Urinary bladder (tissue), 4 donors: ENCODE measurements at places on chromosomes 1 and 21. TPM values are rescaled to one million over a fixed set of nuclear protein-coding genes. Genes with fewer than 3 reads are reported as not detected.

Gene PLA2G2D
- not detected for total RNA-seq

DNA sequence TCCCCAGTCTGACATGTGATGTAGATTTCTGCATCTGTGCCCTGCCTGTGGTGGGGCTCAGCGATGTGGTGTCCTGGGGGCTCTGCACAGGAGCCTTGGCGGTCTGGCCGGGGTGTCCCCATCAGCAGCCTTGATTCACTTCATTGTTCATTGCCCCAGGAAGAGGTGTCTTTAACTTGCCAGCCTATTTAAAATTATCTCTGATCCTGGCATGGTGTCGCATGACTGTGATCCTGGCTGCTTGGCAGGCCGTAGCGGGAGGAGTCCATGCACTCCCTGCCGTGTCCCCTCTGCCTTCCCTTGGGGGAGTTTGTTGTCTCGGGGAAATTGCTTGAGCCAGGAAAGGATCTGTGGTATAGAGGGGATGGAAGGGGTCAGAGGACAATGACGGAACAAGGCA lies 59.9 kb downstream of the TRIM11 start:
- DNase-seq: no peak

Gene CLCA1
- not detected for total RNA-seq

- no peak for DNase-seq
Measured at GRCh38 chr1:34213956-34214355, 37.2 kb downstream of the C1orf94 start.

Gene SPATA21
- total RNA-seq: not detected

- DNase-seq: no peak
Measured at GRCh38 chr1:85836736-85837135, 128.5 kb upstream of the ZNHIT6 start.

Gene SAMD13
- 8.1 TPM for total RNA-seq

DNA sequence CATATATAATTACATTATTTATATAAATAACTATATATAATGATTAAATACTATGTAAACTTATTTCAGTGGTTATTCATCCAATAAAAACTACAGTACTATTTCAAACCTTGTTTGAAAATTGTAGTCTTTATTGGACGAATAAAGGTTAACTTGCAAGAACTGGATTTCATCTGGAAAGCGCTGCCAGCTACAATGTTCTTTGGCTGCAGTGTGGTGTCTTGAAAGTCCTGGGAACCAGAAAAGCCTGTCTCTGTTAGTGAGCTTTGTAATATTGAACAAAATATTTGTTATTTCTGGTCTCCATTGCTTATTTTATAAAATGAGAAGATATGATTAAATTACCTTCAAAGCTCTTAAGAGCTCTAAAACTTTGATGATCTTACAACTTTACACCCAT lies 763.6 kb downstream of the ADGRL2 start:
- peak; percentile 28 for DNase-seq

Gene RGS4
- 26.0 TPM for total RNA-seq

GRCh38 chr1:31600641-31601040 lies 16.8 kb upstream of the HCRTR1 start:
- DNase-seq: no peak

Gene LCE1A
- total RNA-seq: not detected

DNA sequence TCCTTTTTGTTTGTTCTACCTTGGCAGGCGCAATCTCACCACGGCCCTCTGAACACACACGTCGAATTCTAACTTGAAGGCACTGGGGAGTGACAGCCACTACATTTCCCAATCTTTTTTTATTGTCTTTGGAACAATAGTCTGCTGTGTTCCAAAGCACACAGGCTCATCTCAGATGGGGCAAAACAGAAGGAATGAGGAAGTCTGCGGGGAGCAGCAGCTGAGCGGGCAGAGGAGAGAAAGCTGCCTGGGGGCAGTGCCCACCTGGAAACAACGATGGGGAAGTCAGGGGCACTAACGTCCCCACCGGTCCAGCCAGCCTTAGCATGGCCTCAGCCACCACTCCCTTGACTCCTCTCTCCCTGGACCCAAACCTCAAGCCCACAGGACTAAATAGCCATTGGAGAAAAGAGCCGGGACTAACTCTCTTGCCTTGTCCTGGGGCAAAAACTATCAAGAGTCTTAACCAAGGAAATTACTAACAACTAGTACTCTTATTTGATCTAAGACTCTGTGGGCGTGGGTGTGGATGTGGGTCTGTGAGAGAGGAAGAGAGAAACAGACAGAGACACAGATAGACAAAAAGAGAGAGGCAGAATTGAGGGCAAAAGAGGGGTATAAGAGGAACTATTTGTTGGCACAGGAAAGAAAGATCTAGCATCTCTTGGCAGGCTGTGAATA lies 34.2 kb downstream of the SYF2 start:
- DNase-seq: no peak

- no peak for DNase-seq
Measured at GRCh38 chr1:66295803-66296202, 238.2 kb upstream of the SGIP1 start.

DNA sequence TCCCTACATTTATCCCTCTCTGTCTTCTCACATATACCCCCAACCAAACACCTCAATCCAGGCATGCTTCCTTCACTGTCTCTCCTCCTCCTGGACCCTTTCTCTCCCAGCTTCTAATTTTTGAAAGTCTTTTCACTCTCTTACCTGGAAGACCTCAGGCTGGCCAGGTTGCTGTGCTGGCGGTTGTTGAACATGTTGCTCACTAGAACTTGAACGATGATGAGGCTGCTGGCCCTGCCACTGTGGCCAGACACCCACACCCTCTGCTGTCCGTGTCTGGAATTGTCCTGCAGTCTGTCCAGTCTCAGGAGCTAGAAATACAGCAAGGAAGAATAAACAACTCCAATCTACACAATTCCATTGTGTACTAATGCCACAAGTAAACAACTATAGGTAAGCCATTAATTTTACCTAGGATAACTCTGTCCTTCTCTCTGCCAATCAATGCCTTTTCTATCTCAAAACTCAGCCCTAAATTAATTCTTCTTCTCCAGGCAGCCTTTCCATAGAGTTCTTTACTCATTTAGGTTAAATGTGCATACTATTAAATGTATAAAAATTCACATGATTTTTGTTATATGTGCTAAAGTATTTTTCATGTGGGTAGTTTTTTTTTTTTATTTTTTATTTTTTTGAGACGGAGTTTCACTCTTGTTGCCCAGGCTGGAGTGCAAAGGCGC lies 5.1 kb upstream of the CTSK start:
- no peak for DNase-seq

- DNase-seq: no peak
Measured at GRCh38 chr1:189597083-189597482, 880.6 kb downstream of the BRINP3 start.

Gene VHLL
- not detected for total RNA-seq

Gene GBP2
- total RNA-seq: 49.8 TPM

GRCh38 chr1:45221716-45222115 lies 15.3 kb upstream of the ZSWIM5 start:
- DNase-seq: no peak

GRCh38 chr1:27144920-27145661 lies 9.8 kb downstream of the SLC9A1 start:
- DNase-seq: no peak

DNA sequence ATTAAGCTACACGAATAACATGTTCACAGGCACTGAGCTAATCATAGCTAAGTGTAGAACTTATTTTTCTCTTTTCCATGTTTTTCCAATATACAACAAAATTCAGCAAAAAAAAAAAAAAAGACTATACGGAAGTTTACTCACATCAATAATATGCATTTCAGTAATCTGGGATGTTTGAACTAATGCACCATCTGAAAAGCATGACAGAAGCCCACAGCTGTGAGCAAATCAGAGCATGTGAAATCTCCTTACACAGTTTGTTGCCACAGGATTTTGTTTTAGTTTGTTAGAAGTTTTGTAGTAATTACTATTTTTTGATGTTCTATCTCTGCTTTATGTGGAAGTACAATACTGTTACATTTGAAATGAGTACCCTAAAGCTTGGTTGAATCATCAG lies 1051.7 kb downstream of the TTLL7 start:
- DNase-seq: no peak

Gene CD2
- total RNA-seq: 1.4 TPM

Gene EDARADD
- total RNA-seq: 10.6 TPM

Gene TTC39A
- 4.1 TPM for total RNA-seq

GRCh38 chr1:244735404-244735803 lies 82.5 kb downstream of the DESI2 start:
- no peak for DNase-seq

DNA sequence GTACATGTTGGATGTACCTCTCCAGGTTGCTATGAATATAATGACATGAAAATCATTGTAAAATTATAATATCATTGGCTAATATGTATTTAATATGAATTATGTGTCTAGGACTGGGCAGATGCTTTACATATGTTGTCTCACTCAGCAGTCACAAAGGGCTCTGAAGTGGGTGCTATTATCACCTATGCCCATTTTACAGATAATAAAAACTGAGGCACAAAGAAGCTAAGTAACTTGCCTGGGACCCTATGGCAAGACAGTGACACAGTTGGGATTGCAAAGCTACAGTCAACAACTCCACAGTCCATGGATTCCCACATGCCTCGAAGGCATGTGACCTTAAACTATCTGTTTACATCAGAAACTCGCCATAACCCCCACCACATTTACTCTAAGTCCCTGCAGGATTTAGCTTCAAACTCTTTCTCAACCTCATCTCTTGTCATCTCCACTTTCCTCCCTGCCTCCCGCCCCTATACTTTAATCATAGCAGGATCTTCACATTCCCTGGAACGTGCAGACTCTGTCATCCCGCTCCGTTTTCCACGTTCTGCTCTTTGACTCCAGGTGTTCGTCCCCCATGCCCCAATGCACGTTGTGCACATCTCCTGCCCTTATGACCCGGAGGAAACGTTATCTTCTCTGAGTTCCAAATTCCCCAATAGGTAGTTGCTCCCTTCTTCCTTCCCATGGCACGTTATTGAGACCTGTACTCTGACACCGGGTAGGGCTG lies 143.0 kb upstream of the NRIP1 start:
- DNase-seq: no peak

DNA sequence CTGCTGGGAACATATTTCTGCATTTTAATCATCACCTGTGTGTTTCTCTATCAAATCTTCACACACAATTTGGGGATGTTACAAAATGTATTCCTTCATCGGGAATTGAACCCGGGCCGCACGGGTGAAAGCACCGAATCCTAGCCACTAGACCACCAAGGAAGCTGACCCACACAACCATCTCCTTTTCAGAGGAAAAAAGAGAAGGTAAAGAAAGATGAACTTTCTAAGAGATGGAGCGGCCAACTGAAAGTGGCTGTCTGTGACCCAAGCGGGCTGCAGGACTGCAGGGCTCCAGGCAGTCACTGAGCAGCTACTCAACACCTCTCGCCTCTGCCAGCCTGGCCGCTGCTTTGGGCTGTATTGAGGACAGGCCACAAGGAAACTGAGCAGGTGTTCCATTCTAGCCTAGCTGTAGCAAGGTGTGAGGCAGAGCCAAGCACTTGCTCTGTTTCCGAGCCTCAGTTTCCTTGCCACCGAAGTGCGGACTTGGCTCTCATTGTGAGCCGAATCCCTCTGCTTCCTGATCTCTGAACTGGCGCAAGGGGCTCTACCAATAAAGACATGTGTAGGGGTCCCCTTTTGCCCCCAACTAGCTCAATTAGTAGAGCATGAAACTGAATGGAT lies 156.9 kb upstream of the NBPF11 start:
- no peak for DNase-seq

DNA sequence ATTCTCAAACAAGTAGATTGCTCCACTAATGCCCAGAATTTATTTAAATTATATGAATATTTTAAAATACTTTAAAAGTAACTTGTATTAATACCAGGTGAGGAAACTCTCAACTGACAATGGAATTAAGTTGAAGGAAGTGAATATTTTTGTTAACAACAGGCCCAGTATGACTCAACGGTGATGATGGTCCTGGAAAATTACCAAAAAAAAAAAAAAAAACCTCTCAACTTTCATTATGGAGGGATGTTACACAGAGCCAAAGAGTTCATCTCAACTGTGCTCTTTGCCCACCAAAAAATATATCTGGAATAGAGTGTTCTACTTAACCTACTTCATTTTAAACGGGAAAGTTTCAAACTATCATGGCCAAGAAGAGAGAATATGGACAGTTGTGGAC lies 28.3 kb downstream of the CFH start:
- DNase-seq: no peak

Gene CA6
- total RNA-seq: not detected

GRCh38 chr1:230760360-230760827 lies 13.2 kb downstream of the CAPN9 start:
- DNase-seq: no peak

Gene RGS8
- total RNA-seq: 0.05 TPM

Gene MTOR
- total RNA-seq: 26.5 TPM

DNA sequence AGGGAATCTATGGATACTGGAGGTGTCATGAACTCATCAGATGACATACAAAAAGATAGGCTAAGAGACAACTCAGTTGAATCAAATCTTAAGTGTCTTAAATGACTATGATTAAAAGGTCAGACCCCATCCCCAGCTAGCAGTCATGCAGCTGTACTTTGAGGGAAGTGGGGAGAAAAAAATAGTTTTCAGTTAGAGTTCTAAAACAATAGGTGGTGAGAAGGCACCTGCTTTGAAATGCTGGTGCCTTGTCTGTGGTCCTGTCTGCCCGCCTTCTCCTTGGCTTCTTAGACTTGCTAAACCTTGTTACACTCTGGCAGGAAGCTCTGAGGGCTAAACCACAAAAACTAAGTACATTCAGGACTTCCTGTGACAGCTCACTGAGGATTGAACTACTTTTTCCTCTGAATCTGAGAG lies 15.3 kb downstream of the CD2 start:
- no peak for DNase-seq

DNA sequence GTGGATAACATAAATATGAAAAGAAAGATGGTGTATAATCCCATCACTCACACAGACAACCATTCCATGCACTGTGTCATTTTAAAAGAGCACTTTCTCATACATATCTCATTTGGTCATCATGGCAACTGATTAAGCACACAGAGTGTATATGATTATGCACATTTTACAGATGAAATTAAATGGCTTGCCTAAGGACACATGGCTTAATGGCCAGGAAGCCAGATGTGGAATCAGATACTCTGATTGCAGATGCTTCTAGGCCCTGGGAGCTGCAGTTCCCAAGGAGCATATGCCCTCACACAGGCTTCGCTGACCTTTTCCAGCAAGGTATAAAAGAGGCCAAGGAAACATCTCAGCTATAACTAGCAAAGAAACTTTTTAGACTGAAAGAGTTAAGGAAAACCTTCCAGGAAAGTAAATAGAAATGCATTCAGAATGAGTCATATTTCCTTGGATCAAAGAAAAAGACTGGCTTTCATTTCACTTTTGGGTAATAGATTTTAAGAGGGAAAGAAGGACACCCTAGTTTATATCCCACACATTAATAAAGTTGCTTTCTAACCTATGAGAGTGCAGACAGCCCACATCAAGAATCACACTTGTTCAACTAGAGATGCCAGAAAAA lies 19.6 kb upstream of the FAM89A start:
- DNase-seq: no peak

Gene PLPP3
- 256 TPM for total RNA-seq

DNA sequence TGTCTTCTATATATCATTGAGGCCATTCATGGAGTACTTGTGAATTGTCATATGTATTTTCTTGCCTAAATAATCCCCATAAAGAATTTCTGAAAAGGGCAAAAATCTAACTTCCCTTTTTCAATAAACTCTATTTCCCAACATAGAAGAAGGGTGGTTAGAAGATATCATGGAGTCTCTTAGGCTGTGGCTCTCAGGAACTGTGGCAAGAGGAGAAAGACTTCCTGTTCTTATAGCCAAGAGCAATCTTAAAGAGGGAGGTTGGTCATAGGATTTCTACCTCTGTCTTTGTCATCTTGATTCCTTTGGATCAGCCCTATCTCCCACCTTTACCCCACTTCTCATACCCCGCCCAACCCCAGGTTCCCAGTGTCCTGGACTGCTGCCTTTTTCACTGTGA lies 175.8 kb downstream of the TYW3 start:
- DNase-seq: no peak
